ENCODE measurements at places on chromosomes 3 and 15.

DNA sequence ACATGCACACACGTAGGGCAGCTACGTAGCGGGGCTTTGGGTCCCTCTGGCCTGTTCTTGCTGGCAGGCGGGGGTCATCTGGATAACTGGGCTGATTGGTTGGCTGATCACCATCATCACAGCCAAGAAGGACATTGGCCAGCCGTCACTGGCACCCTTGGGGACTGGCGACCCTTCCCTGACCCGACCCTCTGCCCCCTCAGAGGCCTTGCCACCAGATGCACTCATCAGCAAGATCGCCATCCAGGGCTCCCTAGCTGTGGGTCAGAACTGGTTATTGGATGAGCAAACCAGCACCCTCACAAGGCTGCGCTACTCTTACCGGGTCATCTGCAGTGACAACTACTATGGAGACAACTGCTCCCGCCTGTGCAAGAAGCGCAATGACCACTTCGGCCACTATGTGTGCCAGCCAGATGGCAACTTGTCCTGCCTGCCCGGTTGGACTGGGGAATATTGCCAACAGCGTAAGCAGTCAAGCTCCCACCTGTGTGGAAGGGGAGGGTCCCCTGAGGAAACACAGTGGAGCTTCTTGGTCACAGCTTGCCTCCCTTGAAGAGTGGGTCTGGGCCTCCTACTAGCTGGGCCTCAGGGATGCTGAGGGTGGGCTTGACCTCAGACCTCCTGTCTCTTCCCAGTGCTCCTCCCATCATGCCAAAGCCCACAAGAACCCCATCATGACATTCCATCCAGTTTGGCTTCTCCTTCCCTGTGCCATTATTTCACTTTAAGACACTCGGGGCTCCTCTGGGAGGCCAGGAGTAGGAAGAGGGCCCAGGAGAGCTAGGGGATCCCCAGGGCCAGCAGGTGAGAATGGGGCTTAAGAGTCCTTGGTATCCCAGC, 2.4 kb downstream of the DLL4 start:
- no peak for DNase-seq

GRCh38 chr3:46695962-46696894, 2.7 kb upstream of the ALS2CL start:
- no peak for DNase-seq

- DNase-seq: no peak
Observed at GRCh38 chr15:85394554-85395333, 14.3 kb downstream of the AKAP13 start.

- no peak for DNase-seq
Observed at GRCh38 chr3:11907667-11908660, 61.3 kb upstream of the TAMM41 start.

- DNase-seq: no peak
Observed at GRCh38 chr3:10869460-10869859, 53.4 kb downstream of the SLC6A11 start.

DNA sequence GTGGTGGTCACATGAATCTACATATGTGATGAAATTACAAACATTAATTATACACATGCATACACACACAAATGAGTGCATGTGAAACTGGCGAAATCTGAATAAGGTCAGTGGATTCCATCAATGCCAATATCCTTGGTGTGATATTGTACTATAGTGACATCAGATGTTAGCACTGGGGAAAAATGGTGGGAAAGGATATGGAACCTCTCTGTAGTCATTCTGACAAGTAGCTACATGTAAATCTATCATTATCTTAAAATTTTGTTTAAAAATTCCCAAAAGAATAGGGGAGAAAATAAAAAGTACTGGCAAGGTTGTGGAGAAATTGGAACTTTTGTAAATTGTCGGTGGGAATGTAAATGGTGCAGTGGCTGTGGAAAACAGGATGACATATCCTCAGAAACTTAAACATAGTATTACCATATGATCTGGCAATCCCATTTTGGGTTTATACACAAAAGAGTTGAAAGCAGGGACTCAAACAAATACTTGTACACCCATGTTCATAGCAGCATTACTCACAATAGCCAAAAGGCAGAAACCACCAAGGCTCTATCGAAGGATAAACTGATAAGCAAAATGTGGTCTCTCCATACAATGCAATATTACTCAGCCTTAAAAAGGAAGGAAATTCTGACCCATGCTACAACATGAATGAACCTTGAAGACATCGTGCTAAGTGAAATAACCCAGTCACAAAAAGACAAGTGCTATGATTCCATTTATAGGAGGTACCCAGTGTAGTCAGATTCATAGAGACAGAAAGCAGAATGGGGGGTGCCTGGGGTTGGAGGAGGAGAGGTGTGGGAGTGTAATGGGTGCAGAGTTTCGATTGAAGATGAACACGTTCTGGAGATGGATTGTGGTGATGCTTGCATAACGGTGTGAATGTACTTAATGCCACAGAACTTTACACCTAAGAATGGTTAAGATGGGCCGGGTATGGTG, 25.3 kb upstream of the HRH1 start:
- DNase-seq: no peak

DNA sequence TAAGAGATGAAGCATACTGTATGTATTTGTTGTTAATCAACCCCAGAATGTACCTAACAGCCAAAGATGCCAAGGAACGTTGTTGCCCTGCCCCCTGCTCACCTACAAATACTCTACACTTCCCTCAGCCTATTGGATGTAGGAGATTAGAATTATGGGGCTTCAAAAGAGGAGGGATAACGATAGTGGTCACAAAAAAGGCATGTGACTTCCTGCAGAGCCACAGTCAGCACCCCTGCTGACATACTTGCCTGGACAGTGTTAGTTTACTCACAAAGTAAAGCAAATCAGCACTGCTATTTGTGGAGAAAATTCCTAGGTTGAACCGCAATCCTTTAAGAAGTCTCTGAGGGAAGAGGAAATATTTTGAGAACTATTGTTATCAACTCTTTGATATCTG, 37.9 kb downstream of the PARP15 start:
- DNase-seq: no peak

Data from NCI-H510A treated with DMSO at 0.1 percent for 48 hours (cell line).